ENCODE measurements at places on chromosomes 6 and 20.

GRCh38 chr20:58135441-58136148 lies 92.9 kb downstream of the ANKRD60 start:
- DNase-seq = no peak

GRCh38 chr6:82144852-82145340 lies 102.6 kb downstream of the IBTK start:
- DNase-seq = peak; percentile 74

- no peak for DNase-seq
Observed at GRCh38 chr20:12409501-12409900, 491.8 kb downstream of the BTBD3 start.

- no peak for DNase-seq
Observed at GRCh38 chr20:47315339-47316056, 41.0 kb downstream of the ZMYND8 start.

- DNase-seq = no peak
Observed at GRCh38 chr6:43771858-43772680, 2.1 kb downstream of the VEGFA start.

GRCh38 chr20:11453430-11453829 lies 464.3 kb upstream of the BTBD3 start:
- peak; percentile 41 for DNase-seq

DNA sequence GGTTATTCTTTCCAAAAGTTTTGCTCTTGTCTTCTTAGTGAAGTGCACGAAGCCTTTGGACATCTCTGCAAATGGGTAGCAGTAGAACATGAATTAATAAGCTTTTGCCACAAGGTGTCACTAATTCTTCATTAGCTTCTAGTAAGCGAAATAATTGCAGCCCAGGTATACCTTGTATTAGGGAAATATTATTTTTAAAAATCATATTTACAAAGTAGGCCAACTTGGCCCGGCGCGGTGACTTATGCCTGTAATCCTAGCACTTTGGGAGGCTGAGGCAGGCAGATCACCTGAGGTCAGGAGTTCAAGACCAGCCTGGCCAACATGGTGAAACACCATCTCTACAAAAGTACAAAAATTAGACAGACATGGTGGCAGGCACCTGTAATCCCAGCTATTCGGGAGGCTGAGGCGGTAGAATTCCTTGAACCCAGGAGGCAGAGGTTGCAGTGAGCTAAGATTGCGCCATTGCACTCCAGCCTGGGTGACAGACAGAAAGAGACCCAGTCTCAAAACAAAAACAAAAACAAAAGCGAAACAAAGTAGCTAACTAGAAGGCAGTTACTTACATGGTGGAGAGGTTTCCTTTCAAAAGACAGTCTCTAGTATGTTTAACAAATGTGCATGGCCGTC lies 8.8 kb upstream of the RSPH3 start:
- DNase-seq = no peak

- no peak for DNase-seq
Observed at GRCh38 chr6:44040786-44041185, 86.5 kb downstream of the MRPL14 start.

DNA sequence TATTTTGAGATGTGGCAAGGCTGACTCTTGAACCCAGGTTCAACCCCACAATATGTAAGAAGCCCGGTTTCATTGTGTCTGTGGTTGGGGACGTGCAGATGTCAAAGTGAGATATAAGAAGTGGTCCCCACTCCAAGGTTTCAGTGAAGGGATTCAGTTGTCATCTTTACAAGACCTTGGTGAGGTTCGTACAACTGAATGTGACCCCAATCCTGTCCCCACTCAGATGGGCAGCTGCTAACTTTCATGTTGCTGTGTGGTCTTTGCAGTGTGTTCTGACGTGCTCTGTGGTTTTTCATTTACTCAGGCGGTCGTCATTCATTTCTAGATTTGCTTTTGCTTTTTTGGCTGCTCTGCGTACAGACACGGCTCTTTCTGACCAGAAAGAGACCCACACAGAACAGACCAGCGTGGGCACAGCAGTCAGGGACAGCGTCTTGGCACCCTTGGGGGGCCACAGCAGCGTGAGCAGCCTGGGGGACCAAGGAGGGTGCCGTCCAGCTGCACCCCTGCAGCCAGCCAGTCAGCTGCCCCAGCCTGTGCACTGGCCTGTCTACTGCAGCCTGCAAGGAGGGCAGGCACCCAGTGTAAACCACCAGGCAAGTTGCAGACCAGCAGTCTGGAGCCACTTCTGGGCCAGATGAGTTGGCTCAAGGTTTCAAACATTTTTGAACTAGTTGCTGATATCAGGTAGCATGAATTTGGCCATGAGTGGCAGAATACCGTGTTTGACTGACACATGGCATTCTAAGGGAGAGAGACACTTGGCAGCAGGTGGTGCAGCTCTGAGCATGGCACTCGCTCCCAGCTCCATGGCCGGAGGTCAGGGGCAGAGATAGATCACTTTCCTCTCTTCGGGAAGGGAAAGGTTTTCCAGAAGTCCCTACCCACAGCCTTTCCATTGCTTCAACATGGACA lies 49.4 kb upstream of the IRF4 start:
- no peak for DNase-seq

- no peak for DNase-seq
Observed at GRCh38 chr20:5675103-5676091, 74.8 kb upstream of the SHLD1 start.

DNA sequence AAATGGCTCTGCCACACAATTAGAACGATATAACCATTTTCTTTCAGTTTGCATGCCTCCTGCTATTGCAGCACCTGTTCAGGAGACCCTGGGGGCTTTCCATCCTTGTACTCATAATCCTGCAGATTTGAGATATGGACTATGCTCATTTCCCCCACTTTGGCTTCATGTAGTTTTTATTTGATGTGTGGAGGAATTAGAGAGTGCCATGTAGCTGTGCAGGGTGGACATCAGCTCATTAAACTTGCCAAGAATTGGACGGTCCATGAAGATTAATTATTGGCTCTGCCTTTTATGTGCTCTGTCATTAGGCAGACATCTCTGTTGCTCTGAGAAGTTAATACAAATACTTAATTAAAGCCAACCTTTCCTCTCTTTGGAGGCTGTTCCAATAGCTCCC lies 66.2 kb upstream of the CD83 start:
- no peak for DNase-seq

DNA sequence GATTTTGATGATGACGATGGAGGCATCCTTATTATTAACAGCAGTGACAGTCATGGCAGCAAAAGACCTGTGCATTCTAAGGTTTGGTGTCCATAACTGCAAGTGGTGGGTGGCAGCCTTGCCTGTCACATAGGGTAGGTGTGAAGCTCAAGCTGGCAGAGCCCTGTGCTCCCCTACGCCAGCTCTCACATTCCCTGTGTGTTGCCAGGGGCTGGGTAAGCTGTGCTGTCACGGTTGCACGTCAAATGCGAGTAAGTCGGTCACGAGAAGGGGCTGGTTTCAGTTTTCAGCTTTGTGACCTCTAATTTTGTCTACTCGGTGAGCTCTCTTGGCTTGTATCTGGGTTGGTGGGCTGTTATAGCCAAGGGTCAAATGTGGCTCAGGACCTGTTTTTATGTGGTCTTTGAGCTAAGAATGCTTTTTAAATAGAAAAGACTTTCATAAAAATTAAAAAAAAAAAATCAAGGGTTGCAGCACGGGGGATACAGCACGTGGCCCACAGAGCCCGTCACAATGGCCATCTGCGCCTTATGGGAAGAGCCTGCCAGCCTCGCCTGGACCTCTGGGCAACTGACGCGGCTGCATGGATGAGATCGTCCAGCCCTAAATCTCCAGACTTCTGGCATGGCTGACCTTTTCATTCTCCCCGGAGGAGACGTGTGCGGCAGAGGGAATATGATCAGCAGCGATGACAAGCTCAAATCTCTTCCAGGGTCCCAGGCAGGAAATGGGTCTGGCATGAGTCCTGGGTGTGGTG lies 148.5 kb downstream of the PHACTR3 start:
- no peak for DNase-seq
